Substantia nigra (tissue), 51 donors: ENCODE measurements at places on chromosomes 13 and 19.
A peak's percentile ranks its signal among the peaks of the same experiment; 100 is the strongest.

- no peak for DNase-seq
Measured at GRCh38 chr19:15971224-15971780, 22.5 kb downstream of the OR10H4 start.

DNA sequence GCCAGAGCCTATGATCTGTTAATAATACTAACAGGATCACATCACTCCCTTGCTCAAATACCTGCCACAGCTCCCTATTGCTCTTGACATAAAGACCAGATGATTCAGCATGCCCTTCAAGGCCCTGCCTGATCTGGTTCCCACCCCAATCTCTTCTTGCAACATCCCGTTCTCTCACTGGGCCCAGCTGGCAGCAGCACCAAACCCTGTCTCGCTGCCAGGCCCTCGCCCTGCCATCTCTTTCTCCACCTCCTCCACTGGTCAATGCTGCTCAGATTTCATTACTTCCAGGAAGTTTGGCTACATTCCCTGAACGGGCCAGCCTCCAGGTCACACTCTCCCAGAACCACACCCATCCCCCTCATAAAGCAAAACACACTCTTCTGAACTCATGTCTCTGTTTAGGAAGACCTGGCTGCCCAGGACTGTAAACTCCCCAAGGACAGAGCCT is 8.6 kb upstream of the BCAT2 start:
- no peak for DNase-seq

DNA sequence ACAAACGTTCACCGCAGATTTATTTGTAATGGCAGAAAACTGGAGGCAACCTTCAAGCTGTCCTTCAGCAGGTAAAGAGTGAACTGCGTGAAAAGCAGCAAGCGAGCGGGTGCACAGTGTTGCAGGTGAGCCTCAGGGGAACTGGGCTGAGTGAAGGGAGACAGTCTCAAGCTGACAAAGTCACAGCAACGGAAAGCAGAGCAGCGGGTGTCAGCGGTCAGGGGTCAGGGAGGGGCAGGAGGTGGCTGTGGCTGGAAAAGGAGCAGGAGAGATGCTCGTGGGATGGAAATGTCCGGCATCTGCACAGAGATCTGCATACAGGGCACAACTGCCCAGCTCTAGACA is 8.5 kb upstream of the RASA3 start:
- DNase-seq: no peak

GRCh38 chr19:45500918-45501729 is 2.9 kb downstream of the PPM1N start:
- no peak for DNase-seq

DNA sequence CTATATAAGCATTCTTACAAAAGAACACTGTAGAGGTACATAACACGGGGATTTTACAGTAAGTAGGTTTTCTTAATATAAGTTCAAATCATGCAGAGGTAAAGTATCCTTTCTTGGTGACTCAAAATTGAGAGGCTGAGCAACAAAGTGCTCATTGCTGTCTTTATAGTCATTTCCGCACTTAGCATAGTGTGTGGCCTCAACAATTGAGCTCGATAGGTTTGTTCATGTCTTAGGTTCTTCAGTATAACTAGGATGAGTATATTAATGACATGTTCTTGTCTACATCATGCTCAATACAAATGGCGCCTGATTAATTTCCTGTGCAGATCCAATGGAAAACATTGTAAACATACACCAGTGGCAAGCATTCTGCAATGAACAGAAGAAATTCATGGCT is 1.4 kb downstream of the WDFY2 start:
- DNase-seq: no peak

- DNase-seq: no peak
Measured at GRCh38 chr19:6018786-6019185, 40.8 kb upstream of the RANBP3 start.

DNA sequence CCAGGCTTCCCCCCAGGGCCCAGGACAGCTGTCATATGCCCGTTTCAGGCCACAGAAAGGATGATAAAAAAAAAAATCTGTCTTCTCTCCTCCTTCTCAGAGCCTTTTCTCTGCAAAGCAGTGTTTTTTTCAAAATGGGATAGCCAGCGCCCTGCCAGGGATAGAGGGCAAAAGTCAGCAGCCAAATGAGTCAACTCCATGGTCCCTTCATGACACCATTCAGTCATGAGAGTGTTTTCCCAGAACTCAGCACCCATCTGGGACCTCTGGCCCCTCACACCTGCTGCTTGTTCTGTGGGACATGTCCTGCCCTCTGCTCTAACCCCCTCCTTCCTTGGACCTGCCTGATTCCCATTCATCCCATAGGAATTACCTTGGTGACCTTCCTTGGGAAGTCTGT is 95.0 kb downstream of the CYSLTR2 start:
- DNase-seq: no peak

DNA sequence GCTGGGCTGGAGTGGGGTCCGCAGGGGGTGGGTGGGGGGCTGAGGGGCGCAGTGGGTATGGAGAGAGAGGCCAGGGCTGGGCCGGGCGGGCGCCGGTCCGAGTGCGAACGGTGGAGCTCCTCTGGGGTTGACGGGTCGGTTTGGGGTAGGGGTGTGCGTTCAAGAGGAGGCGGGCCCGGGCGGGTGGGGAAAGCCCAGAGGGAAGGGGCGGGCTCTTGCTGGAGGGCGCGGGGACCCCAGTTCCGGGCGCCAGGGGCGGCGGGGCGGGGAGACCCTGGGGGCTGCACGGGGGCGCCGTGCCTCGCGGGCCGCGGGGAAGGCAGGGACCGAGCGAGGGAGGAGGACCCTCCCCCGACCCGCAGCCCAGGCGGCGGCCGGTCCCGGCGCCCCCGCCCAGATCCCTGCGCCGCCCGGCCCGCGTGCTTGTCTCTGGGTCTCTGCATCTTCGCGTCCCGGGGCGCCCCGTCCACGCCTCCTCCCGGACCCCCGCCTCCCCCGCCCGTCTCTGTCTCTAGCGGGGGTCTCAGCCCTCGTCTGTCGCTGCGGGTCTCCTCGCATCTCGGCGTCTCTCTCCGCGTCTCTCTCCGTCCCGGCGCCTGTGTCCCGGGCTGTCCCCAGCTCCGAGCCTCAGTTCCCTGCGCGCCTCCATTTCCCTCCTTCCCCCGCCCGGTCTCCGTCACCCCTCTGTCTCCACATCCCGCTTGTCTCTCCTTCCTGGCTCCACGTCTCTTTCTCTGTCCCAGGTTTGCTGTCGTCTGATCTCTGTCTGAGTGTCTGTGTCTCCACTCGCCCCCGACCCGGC is 8.3 kb upstream of the SHISA7 start:
- no peak for DNase-seq

DNA sequence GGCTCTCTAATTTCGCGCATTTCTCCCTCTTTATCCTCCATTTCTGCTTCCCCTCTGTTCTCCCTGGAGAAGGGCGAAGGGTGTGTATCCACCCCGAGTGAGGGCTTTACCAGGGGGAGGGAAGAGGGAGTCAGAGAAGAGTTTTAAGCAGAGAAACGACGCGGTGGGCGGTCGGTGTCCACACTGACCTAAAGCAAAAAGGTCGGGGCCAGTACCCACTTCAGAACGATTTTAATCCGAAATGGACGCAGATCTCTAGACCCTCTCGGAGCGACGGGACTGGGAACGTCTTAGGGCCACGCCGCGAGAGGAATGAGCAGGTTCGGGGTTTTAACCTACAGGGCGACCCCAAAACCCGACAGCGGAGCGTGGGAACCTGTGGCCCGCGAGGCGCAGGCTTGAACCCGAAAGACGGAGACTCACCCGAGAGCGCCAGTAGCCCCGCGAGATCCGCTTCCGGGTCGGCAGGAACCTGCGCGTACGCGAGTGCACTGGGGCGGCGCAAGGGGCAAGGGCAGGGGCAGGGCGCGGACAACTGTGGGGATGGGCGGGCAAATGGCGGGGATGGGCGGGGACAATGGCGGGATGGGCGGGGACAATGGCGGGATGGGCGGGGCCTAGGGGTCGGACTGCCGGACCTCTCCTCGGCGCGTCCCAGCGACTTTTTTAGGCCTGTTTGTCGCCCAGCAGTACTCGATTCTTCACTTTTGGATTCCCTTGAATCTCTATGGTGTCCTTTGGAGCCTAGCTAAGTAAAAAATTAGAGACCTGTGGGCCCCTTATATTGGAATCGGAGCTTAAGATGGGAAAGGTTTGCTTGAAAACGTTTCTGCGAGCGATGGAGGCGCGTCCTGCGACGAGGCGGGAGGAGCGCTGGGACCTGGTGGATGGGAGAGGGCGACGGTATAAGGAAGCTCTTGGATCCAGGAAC is at the start of gene ZNF677:
Gene ZNF677 (minus strand): TSS at position 463 of the 931 bp plus-strand sequence. CDS start 3,323 bp downstream, outside the sequence.
- peak; percentile 77 for DNase-seq

- DNase-seq: no peak
Measured at GRCh38 chr19:399370-399769, 9.6 kb downstream of the C2CD4C start.

- DNase-seq: no peak
Measured at GRCh38 chr13:40311356-40312101, 354.9 kb downstream of the FOXO1 start.

DNA sequence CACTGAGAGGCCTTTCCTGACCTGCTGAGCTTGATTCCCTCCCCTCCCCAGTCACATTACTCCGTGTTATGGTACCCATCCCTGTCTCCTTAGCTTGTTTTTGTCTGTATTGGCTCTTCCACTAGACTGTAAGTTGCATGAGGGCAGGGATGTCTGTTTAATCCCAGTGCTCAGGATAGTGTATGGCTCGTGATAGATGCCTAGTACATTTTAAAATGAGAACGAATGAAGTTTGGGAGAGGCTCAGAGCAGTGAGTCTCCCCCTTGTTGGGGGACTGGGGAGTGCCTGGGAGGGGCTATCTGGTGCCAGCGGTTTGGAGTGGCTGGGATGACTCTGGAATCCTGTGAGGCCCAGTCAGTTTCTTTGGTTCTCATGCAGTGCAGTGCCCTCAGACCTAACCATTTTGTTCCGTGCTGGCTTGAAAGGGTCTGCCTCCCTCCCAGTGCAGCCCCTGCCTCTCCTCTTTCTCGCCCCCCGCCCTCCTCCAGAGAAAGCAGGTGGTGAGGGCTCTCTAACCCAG is 35.5 kb downstream of the ACTN4 start:
- no peak for DNase-seq

DNA sequence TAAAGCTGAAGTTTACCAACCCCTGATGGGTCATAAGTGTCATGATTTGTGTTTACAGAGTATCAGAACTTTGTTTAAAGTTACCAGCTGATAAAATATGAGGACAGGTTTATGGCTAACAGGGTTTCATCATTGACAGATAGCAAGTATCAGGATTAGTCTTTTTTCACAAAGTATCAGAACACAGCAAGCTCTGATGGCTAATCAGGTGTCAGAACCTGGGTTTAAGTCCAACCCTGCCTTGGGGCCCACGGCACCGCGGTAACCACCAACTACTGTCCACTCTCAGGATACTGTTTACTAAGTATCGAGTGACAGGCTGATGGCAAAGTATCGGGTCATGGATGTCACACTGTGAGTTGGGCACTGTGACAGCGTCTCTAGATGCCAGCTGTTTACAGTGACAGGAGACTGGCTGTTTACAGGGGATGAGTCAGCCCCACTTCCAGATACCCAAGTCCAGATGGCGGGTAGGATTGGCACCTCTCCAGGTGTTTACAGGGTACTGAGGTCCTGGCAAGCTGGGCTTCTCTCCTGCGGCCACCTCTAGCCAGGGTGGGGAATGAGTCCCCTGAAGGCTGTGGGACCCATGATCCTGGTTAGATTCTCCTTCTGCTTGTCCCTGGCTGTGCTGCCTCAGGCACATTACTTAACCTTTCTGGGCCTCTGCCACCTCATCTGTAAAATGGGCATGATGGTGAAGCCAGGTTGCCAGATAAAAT is 21.8 kb downstream of the ARRDC2 start:
- no peak for DNase-seq

DNA sequence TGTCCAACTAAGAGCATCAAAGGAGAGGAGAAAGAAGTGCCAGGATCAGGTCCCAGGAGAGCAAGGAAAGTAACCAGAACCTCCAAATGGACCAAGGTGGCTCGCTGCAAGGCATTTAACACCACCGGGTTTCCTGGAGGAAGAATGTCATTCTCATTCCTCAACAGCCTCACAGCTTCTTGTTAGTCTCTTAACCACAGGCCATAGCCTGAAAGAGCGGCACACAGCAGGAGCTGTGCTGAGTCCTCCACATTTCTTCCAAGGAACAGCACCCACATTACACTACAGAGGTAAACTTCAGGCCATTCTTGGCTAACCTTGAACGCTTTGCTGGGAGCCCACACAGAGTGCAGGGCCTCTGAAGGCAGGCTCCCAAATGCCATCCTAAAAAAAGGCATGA is 23.6 kb downstream of the DOCK9 start:
- no peak for DNase-seq

GRCh38 chr13:78020861-78021260 is 102.2 kb upstream of the EDNRB start:
- no peak for DNase-seq

DNA sequence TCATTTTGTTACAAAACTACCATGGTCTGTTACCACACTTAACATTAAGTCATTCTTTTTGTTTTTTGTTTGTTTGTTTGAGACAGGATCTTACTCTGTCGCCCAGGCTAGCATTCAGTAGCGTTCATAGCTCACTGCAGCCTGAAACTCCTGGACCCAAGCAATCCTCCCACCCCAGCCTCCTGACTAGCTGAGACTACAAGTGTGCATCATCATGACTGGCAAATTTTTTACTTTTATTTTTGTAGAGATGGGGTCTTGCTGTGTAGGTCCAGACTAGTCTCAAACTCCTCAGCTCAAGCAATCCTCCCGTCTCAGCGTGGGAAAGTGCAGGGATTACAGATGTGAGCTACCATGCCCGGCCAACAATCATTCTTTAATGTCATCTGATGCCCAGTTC is 3.3 kb downstream of the ALDH16A1 start:
- no peak for DNase-seq

- no peak for DNase-seq
Measured at GRCh38 chr13:106350208-106350607, 185.3 kb downstream of the EFNB2 start.

GRCh38 chr19:29060813-29061364 is 152.1 kb downstream of the UQCRFS1 start:
- no peak for DNase-seq

DNA sequence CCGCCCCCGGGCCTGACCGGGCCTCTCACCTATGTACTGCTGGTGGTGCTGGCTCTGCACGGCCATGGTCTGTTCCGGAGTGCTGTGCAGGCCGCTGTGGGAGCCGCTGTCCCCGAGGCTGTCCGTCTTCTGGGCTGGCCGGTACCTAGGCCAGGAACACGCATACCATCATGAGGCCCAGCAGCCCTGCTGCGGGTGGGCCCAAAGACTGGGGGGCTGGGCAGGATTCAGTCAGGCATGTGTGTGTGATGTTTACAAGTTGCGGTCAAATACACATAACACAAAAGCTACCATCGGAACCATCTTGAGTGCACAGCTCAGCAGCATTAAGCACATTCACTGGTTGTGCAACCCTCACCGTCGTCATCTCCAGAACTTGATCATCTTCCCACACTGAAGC is 32.2 kb upstream of the RANBP3 start:
- DNase-seq: no peak

DNA sequence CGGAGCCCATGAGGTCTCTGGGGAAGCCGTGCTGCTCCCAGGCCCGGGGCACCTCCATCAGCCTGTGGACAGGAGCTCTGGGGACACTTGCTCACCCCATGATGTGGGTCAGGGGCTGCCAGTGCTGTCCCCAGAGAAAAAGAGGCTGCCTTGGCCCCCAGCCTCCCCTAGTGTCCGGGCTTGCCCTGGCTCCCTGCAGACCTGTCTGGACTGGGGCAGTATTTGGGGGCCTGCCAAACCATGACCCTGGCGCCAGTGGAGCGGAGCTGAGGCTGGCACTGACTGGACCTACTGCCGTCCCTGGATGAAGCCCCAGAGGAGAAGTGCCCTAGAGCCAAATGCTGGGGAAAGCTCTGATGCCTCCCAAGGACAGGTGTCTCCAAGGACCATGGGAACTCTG is 30.4 kb downstream of the ELAVL1 start:
- DNase-seq: peak; percentile 82

- DNase-seq: no peak
Measured at GRCh38 chr13:35908226-35908625, 223.0 kb downstream of the DCLK1 start.
